Left cardiac atrium (tissue), 4 donors: ENCODE measurements at places on chromosomes 7 and 10.

GRCh38 chr10:44986179-44986578 is 7.6 kb upstream of the DEPP1 start:
- no peak for DNase-seq

- DNase-seq: no peak
Measured at GRCh38 chr10:33249659-33250345, 84.7 kb downstream of the NRP1 start.

GRCh38 chr10:51272555-51272954 is 198.3 kb downstream of the PRKG1 start:
- no peak for DNase-seq

DNA sequence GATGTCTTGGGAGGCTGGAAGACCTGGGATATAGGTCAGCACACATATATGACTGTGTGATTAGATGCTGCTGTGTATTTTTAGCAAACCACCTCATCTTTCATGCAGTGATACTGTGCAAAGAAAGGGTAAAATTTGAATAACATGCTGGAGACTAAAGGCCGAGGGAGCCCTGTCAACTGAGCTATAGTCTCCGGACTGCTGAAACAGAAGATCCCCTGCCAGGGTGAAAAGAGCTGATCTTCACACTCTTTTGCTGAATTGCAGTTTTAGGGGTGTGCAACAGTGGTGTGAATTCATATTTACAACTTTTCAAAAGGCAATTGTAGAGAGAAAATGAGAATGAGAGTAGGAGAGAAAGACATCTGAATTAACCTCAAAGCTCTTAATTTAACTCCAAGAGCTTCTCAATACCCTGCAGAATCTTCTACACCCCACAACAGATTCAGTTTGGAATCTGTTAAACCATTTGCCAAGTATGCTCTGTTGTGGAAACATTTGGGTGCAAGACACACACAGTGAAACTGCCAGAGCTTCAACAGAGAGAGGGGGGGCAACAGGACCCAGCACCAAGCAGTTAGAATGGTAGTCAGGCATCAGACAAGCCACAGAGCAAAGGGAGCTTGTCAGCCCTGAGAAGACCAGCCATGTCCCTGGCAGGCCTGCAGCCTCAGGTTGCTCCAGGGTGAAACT is 190.1 kb upstream of the STK17A start:
- DNase-seq: no peak

GRCh38 chr10:128722947-128723346 is 596.7 kb upstream of the MKI67 start:
- no peak for DNase-seq

GRCh38 chr7:79332091-79332490 is 121.4 kb downstream of the MAGI2 start:
- no peak for DNase-seq

- DNase-seq: no peak
Measured at GRCh38 chr10:67770537-67770936, 67.5 kb downstream of the DNAJC12 start.

- peak; percentile 69 for DNase-seq
Measured at GRCh38 chr10:76902949-76903348, 734.7 kb downstream of the KCNMA1 start.

- no peak for DNase-seq
Measured at GRCh38 chr10:73761781-73762180, 17.6 kb downstream of the SEC24C start.

DNA sequence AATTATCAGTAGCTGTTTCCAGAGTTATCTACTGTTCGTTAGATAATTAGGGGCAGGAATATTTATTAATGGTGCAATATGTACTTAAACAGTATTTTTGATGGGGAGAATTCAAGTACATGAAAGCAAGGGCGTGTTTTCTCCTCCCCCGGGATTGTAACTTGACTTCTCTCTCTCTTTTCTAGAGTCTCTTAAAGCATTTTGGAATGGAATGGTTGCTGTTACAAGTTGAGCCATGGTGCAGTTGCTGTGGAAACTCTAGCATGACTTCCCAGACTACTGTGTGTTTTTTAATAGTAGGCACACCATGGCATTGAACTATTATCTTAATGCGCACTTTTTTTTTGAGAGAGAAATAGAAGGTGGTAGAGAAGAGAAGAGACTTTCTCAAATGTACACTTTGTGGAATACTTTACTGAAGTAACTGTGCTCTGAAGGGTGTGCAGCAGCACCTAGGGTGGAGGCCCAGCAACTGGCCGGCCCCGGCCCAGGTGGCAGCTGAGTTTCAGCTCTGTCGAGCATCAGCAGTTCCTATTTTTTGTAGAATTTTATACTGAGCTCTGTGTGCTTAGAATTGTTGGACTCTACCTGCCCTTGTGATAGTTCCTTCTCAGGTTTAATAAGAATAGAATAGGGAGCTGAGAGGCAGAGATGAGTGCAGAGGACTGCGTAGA is 64.4 kb downstream of the CCNY start:
- no peak for DNase-seq

DNA sequence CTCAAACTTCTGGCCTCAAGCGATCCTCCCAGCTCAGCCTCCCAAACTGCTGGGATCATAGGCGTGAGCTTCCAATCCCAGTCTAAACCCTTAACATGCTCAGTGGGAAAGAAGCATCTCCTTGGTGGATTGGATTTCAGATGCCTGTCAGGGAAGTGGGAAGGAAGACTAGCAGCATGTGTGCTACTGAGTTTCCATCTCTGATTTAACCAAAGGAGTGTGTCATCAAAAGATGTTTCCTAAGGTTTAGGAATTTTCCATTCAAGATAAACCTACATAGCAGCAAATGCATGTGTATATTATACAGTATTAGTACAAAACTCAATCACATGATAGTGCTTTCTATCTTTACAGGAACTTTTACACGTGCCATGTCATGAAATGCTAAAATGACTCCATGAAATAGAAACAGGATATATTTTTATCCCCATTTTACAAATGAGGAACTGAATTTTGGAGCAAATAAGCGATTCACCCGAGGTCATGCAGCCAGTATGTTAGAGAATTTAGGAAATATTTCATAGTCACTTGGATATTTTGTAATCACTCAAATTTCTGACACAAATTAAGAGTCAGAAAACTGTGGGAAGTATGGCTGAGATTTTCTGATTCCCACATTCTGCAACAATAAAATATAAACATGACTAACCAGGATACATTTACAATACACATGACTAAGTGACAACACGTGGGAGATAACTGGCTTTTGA is 11.4 kb upstream of the TMEM26 start:
- DNase-seq: no peak

DNA sequence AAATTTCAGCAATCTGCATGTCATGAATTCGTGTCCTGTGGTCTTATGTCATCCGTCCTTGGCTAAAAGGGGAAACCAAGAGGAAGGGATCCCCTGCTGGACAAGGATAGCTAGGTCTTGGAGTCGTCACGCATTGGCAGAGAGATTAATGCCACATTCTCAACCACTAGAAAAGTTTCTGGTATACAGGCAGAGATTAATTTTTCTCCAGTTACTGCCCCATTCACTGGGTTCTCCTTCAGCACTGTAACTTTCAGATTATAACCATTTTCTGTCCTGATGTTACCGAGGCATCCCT is 1060.6 kb upstream of the AUTS2 start:
- no peak for DNase-seq

DNA sequence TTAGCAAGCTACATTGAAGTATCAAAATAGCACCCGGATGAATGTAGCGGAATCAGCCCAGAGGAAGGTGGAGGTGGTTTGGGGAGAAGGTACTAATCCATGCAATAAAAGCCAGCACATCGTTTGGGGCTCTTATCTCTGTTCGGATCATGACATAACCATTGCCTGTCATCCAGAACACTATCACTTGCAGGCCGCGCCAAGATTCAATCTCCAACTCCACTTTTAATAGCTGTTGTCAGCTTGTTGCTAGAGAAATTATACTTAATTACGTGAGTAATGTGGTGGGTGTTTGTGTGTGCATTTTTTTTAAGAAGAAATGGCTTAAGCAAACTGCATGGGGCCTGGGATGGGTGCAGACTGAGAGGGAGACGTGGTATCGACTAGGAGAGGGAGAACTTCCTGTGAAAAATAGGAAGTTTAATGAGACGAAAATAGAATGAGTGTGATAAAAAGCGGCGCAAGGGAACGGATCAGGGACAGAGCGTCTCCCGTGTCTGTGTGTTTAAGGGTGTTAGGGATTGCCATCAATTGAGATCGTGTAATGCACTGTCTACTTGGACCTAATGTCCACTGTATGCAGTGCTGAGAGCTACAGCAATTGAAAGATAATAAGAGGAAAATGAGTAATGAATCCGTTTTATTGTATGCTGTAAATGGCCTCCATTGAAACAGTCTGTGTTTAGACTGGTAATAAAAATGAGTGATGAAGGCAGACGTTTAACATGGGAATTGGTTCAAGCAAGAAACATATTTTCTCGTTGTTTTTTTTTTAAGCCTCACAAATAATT is 27.6 kb upstream of the SFMBT2 start:
- no peak for DNase-seq

DNA sequence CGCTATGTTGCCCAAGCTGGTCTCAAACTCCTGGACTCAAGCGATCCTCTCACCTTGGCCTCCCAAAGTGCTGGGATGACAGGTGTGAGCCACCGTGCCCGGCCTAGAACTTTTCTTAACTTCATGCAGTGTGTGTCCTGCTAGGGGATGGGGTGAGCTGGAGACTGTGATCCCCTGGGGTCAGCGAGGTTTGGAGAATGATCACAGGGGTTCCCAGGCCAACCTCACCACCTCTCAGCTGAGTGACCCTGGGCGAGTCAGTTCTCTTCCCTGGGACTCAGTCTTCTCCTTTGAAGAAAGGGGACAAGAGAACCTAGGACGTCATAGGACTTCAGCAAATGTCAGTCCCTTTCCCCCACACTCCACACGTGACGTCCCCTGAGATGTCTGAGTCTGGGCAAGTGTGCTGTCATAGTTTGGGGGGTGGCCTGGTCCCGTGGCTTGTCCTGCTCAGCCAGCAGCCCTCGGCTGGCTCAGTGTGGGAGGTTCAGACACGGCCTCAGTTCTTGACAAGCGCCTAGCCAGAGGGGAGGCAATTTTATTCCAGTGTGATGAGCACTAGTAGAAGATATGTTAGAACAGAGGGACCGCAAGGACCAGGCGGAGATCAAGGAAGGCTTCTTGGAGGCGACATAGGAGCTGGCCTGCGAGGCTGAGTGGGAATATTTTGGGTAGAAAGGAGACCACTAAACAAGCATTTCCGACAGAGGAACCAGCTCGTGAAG is 43.3 kb upstream of the ELN start:
- DNase-seq: peak; percentile 53

- no peak for DNase-seq
Measured at GRCh38 chr10:76695069-76695468, 942.5 kb downstream of the KCNMA1 start.

- DNase-seq: no peak
Measured at GRCh38 chr10:117788911-117789310, 246.4 kb downstream of the EMX2 start.

GRCh38 chr7:54705436-54705835 is 53.6 kb downstream of the SEC61G start:
- DNase-seq: no peak

DNA sequence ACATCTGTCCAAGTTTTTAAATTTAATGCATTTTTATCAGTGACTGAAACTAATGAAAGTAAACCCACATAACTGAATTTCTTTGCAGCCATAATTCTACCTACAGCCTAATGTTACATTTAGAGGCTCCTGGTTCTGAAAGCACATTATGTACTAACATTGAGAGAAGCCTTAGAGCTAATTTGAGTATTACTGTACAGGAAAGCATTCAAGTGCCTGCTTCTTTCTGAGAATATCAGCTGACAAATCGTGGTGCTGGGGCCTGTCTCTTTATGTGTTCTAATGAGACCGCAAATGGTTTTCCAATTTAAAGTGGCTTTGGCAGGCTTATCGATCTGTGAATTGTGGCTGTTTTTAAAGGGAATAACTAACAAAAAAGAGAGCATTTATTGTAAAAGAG is 32.3 kb upstream of the DGKB start:
- DNase-seq: no peak

DNA sequence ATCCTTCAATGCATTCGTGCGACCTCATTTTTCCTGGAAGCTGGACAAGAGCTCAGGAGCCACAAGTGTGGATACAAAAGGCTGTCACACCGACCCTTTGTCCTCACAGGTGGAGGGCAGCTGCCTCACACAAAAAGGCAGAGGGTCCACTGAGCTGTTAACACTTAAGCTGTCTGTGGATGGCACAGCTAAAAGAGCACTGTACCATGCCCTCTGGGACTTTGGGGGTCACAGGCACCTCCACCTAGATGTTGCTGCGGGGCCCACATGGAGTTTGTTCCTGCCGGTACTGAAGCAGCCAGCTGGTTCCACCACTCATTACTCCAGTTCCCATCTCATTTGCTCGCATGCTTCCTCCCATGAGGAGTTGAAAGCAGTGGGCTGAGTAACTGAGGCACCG is 57.0 kb downstream of the STRA8 start:
- DNase-seq: no peak

- peak; percentile 83 for DNase-seq
Measured at GRCh38 chr7:1725199-1725690, 55.2 kb downstream of the ELFN1 start.

DNA sequence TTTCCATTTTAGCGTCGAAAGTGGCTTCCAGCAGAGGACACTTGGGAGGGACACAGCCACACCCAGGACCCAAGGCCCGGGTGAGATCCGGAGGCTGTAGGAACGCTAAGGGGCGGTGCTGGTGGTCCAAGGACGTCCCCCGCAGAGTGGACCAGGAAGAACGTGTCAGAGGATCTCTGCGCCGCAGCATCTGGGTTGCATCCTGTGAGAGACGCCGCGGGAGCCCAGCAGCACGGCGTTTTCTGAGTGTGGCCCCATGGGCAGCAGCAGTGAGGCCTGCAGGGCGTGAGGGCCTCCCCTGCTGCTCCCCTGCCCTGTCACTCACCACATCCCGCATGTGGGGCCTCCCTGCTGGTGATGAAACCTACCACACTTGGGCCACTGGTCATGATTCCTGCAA is 40.5 kb upstream of the BNIP3 start:
- DNase-seq: no peak

GRCh38 chr10:121375172-121375571 is 223.1 kb downstream of the FGFR2 start:
- no peak for DNase-seq

DNA sequence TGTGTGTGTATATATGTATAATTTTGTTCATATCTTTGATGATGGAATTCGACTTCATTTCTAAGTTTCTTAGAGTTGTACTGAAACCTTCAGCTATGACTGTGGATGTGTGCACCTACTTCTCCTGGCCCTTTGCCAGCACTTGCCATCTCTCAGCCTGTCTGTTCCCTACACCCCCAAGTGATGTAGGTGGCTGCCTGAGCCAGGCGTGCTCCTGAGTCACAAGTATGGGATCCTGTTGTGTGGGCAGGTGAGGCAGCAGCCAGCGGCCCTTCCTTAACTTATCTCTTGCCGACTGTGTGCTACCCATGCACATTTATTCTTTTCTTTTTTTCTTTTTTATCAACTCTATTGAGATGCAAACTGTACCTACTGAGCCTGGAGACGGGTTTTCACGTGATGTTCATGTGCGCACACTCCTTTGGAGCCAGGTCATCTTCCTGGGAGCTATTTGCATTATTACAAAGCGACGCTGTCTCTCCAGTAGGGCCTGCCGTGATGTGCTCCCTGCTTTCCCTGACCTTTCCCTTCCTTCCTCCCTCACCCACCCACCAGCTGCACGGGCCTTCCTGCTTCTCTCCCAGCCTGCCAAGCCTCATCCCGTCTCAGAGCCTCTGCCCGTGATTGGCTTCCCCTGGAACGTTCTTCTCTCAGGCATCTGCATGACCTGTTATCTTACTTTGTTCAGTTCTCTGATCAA is 31.3 kb upstream of the GALNT11 start:
- DNase-seq: no peak
